ENCODE measurements at places on chromosomes 3 and 15.

GRCh38 chr3:16911916-16912315 is 27.2 kb downstream of the PLCL2 start:
- no peak for DNase-seq

GRCh38 chr3:22960105-22960984 is 242.8 kb upstream of the UBE2E2 start:
- DNase-seq = peak; percentile 7

DNA sequence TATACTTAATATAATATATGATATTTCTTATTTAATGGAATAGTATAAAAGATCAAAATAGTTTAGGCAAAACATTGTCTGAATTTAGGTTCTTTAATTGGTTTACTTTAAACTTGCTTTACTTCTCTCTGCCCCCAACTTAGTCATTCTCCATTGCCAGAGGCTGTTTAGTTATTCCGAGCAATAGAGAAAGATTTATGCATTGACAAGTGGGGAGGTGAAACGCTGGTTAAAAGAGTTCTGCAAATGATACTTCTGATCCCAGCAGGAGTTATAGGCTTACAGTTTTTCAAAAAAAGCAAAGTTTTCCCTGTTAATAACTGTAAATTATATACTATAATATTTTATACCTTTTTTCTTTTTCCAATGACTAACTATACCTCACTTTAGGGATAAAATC is 145.4 kb downstream of the EPHA3 start:
- DNase-seq = no peak

DNA sequence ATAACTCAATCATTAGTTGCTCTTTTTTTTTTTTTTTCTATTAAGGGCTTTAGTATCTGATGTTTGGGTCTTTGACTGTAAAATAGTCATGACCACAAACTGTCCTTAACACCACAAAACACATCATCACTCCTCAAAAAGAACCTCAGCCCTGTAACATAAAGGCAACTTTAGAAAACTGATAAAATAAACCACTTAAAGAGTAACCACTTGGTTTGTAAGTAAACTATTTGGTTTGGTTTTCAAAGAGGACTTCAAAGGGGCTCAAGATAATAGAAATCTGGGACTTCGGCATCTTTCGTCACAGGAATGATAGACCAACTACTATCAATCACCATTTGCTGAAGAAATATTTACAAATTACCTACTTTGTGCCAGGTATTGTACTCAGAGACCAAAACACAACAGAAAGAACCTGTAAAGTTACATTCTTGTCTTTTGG is 167.8 kb downstream of the FOXP1 start:
- no peak for DNase-seq

DNA sequence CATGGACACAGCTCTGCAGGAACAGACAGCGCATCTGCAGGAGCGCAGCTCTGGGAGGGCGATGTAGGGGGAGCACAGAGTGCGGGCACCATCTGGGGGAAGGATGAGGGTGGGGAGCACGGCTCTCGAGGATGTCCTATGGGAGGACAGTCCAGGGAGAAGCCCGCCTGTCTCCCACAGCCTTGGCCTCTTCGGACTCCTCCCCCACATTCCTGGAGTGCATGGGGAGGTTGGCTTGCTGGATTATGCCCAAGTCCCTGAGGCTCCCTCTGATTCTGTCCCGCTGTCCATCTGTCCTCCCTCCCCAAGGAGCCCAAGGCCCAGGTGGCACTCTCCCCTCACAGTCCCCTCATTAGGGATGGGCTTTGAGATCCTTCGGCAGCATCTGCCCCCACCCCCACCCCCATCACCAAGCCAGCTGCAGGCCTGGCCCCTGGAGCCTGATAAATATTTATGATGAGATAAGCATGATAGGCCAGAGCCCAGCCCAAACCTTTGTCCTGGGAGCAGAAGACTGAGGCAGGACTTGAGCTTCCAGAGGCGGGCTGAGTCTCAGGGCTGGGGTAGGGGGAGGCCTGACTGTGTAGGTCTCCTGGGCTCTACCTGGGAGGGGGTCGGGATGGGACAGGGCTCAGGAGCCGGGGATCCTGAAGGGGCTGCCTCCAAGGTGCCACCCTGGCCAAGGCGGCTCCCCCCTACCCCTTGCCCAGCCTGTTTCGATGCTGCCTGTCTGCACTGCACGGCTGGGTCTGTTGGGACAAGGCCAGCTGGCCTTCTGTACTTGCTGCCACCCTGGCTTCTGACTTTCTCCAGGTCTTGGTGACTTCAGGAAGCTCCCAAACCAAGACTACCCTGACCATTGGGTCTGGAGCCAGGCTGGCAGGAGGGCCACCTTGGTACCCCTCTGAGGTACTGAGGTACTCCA is 28.6 kb upstream of the SEMA3F start:
- DNase-seq = no peak

DNA sequence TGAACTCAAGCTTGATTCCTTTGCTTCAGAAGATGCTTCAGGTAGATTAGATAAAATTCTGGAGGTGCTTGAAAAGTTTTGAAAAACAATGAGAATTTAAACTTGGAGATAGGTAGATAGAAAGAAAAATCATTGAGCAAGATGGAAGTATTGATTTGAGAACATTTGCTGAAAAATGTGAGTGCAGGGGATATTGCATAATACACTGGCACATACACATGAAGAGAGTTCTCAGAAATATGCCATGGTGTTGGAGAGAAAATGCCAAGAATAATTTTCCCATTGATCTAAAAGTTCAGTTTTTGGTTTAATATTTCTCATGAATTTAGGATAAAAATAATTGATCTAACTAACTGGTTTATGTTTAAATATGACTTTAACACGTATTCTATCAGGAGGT is 107.2 kb upstream of the GBE1 start:
- DNase-seq = no peak

GRCh38 chr3:128335621-128336296 is 130.9 kb downstream of the DNAJB8 start:
- no peak for DNase-seq

Measured in HFF-Myc (cell line).